NCI-H1694 (cell line): ENCODE measurements at places on chromosomes 6 and 20.

- no peak for DNase-seq
Observed at GRCh38 chr6:44663860-44664634, 276.5 kb downstream of the CDC5L start.

DNA sequence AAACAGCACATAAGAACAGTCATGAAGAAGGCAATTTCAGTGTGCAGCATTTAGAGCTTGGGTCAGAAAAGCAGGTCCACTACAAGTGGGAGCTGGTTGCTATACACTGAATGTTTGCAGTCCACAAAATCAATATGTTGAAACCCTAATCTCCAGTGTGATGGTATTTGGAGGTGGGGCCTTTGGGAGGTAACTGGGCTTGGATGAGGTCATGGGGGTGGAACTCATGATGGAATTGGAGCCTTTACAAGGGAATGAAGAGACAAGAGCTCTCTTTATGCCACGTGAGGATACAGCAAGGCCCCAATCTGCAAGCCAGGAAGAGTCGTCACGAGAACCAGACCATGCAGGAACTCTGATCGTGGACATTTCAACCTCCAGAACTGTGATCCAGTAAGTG lies 216.7 kb upstream of the SLC35B3 start:
- no peak for DNase-seq

- no peak for DNase-seq
Observed at GRCh38 chr20:44231713-44232468, 15.2 kb upstream of the GDAP1L1 start.

- no peak for DNase-seq
Observed at GRCh38 chr6:33886673-33887144, 82.9 kb upstream of the MLN start.

DNA sequence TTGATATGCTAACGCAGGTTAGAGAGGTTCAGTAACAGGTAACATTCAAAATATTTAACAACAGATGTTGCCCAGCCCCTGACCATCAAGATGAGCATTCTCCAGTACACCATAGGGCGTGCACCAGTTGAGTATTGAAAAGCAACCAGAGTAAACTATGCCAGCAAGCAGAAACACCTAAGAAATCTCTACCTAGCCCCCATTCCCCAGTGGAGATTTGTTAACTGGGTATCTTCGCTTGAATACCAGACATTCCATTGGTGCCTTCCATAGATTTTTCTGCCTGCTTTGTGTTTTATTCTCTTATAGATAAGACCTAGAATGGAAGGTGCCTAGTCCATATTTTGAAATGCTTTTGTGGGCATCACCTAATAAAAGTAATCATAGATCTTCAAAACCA lies 623.9 kb downstream of the KIF16B start:
- no peak for DNase-seq
